ENCODE measurements at places on chromosomes 16 and 17. TPM values are rescaled to one million over a fixed set of nuclear protein-coding genes. Genes with fewer than 3 reads are reported as not detected.

DNA sequence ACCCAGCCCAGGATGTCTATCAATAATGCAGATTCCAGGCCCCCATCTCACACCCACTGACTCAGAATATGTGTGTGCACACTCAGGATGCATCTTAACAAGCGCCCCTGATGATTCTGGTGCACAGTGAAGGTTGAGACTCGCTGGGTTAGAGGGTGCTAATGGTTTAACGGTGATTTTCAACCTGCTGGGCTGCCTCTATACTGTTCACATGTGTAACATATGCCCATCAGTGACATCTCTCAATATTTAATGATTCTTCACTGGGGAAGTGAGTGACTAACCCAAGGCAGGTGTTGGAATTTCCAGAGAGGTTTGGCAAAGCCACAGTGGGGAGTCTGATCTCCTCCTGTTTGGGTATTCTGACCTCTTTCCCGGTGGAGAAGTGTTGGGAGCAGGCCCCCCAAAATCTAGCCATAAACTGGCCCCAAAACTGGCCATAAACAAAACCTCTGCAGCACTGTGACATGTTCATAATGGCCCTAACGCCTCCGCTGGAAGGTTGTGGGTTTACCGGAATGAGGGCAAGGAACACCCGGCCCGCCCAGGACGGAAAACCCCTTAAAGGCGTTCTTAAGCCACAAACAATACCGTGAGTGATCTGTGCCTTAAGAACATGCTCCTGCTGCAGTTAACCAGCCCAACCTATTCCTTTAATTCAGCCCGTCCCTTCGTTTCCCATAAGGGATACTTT is 4.1 kb upstream of the DOC2B start:
- no peak for DNase-seq

GRCh38 chr16:75340741-75341491 is 89.5 kb upstream of the BCAR1 start:
- no peak for DNase-seq

- no peak for DNase-seq
Observed at GRCh38 chr16:1071561-1072225, 854 bp upstream of the SSTR5 start.

DNA sequence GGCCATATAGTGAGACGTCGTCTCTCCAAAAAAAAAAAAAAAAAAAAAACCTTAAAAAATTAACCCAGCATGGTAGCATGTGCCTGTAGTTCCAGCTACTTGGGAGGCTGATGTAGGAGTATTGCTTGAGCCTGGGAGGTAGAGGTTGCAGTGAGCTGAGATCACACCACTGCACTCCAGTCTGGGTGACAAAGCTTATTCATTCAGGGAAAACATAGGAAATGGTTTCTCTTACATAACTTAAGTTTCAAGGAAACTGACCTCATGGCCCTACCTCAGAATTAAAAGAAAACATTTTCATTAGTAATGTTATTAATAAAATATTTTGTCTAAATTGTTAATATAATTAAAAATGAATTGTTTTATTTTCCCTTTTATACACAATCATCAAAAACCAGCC is 31.4 kb downstream of the COG1 start:
- no peak for DNase-seq

The KRT25 gene
- 0.28 TPM for total RNA-seq

GRCh38 chr16:8483396-8483795 is 106.9 kb downstream of the TMEM114 start:
- no peak for DNase-seq

DNA sequence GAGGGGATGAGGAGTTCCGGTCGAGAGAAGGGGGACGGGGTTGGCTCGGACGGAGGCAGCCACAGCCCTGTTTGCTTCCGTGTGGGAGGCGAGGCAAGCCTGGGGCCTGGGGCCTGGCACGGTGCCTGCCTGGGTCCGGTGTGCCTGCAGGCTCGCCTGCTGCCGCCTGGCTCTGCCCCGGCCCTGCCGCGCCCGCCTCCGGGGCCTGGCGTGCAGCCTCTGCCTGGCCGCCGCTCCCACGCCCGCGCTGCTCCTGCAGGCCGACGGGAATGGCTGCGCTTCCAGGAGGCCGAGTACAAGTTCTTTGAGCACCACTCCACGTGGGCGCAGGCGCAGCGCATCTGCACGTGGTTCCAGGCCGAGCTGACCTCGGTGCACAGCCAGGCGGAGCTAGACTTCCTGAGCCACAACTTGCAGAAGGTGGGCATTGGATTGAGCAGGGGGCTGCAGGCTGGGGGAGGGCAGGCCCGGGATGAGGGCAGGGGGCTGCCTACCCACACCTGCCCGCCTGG is 53.1 kb downstream of the MRC2 start:
- DNase-seq = no peak

DNA sequence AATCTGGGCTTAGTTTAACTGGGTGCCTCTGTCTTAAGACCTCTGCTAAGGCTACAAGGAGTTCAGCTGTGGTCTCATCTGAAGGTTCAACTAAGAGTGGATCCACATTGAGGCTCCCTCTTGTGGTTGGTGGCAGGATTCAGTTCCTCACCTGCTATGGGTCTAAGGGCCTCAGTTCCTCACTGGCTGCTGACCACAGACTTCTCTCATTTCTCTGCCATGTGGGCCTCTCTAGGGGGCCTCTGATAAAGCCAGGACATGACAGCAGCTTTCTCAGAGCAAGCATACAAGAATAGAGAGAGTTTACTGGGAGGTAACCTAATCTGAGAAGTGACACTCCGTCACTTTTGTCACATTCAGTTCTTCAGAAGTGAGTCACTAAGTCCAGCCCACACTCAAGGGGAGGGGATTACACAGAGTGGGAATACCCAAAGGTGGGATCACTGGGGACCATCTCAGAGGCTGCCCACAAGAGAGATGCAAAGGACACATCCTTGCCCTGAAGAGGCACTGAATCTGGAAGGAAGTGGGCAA is 19.2 kb upstream of the ABAT start:
- DNase-seq = peak; percentile 61

GRCh38 chr16:72932677-72933335 is 115.1 kb downstream of the ZFHX3 start:
- DNase-seq = no peak

DNA sequence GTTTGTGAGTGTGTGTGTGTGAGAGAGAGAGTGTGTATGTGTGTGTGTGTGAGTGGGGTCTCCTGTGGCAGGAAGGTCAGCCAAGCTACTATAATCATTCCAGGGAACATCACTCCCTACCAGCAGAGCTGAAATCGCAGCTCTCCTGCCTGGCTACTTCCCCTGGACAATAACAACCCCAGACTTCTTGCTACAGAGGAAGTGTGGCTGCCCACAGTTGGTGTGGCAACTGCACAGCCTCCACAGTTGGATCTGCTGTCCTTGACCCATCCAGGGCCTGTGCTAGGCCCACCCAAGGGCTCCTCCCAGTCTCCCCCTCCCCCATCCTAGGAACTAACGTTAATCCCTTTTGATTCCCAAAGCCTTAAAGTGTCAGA is 1.5 kb downstream of the SLC13A5 start:
- DNase-seq = no peak

DNA sequence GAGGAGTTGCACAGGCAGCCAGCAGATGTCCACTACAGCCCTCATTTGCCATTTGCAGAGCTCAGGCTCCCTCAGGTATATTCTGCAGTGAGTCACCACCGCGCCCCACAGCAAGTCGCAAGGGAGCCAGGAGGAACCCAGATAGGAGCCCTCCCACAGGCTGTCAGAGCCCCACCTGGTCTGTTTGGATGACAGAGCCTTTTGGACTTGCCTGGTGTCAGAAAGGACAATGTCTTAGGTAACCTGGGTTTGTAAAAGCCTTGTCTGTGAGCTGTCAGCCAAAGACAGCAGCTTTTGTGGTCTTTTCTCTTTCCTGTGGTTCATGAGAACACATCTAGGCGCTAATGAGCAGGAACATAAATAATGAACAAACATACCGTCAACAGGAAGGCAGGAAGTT is 70.9 kb downstream of the GNAO1 start:
- no peak for DNase-seq

The GAS7 gene
- 2.3 TPM for total RNA-seq

The PPY gene
- total RNA-seq = not detected

- DNase-seq = no peak
Observed at GRCh38 chr17:28704219-28704858, 7.3 kb downstream of the PROCA1 start.

The PDK2 gene
- total RNA-seq = 31.6 TPM

Measured in A673 (cell line).